AG09319 (cell line): ENCODE measurements at places on chromosomes 2 and 18.

- DNase-seq: no peak
Observed at GRCh38 chr2:458425-458815, 170.5 kb upstream of the ALKAL2 start.

- DNase-seq: no peak
Observed at GRCh38 chr2:110745048-110745447, 12.7 kb downstream of the ACOXL start.

- DNase-seq: no peak
Observed at GRCh38 chr2:133331436-133331835, 236.8 kb downstream of the NCKAP5 start.

DNA sequence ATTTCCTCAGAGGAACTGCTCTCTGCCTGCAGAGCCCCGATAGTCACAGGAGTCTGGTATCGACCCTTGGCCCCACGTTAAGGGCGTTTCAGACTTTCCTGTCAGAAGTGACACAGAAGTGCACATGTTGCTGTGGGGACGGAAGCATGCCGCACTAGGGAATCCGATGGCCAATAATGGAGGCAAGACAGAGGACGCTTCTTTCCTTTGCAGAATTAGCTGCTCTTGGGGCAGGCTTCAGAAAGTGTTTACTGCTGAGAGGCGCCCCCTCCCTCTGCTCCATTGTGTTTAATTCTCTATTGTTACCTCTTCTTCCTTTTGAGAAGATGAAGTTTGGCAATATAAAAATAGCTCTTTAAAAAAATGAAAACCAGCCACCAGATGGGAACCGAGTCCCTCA, 118.6 kb upstream of the EML6 start:
- no peak for DNase-seq

- no peak for DNase-seq
Observed at GRCh38 chr2:203586206-203586605, 51.1 kb upstream of the RAPH1 start.
